ENCODE measurements at places on chromosomes 4 and X.

DNA sequence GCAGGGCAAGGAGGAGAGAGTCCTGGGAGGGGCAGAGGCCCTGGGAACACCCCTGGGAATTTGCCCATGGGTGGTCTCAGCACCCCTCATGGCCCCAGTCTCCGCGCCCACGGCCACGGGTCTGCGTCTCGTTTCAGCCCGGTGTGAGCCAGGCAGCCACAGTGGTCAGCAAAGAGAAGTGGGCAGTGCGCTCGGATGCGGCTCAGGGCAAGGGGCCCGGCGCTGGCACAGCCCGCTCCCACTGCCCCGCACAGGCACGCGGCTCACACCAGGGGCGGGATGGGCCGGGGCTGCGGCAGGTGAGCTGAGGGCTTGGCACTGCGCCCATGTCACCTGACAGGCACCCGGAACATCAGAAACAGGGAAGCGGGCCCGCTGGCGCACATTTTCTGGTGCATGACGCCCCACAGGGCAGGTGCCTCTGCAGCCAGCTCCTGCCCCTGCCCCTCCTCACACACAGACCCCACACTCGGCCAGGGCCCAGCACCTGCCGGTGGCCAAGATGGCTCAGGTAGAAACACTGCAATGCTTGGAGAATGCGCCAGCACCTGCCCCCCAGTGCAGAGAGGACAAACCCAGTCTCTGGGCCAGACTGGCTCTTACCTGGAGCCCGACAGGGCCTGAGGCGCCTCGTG lies 41.9 kb upstream of the MXD4 start:
- DNase-seq, result no peak

GRCh38 chr4:21884615-21885014 lies 64.0 kb downstream of the KCNIP4 start:
- DNase-seq, result no peak

DNA sequence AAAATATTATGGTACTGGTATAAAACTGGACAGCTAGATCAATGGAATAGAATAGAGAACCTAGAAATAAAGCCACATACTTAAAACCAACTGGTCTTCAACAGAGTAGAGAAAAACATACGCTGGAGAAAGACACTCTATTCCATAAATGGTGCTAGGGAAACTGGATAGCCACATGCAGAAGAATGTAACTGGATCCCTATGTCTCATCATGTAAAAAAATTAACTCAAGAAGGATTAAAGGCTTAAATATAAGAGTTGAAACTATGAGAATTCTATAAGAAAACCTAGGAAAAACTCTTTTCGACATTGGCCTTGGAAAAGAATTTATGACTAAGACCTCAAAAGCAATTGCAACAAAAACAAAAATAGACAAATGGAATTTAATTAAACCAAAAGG lies 114.6 kb downstream of the PCDH18 start:
- DNase-seq, result no peak

DNA sequence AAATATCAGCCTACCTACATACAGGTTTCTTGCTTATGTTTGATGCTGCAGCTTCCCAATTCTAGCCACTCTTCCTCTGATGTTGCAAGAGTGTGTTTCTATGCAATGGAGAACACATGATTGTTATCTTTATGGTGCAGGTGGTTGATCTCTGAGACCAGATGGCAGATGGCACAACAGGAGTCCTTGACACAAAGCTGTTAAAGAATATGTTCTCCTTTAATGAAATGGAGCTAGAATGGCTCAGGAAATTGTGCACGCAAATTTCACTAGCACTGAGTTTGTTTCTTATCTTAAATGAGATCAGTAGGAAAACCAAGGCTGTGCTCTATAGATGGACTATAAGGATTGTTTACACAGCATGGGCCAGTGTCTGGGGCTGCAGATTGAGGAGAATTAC lies 29.9 kb upstream of the TTC29 start:
- no peak for DNase-seq

DNA sequence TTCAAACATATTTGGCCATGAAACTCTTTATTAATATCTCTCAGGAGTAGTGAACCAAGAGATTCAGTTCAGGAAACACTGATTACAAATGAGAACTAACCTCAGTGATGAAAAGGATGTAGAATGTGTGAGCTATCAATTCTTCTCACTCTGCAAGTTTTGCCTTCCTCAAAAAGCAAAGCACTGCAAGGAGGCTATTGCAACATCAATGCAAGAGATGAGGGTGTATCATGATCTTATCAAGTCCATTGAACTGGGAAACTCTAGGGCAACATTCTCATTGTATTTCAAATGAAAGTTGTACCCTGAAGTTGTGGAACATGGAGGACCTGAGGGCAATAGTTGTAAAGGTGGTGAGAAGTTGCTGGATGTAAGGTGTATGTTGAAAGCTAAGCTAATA lies 56.4 kb upstream of the VEGFC start:
- no peak for DNase-seq

GRCh38 chr4:71978210-71978835 lies 53.5 kb upstream of the NPFFR2 start:
- DNase-seq, result no peak

DNA sequence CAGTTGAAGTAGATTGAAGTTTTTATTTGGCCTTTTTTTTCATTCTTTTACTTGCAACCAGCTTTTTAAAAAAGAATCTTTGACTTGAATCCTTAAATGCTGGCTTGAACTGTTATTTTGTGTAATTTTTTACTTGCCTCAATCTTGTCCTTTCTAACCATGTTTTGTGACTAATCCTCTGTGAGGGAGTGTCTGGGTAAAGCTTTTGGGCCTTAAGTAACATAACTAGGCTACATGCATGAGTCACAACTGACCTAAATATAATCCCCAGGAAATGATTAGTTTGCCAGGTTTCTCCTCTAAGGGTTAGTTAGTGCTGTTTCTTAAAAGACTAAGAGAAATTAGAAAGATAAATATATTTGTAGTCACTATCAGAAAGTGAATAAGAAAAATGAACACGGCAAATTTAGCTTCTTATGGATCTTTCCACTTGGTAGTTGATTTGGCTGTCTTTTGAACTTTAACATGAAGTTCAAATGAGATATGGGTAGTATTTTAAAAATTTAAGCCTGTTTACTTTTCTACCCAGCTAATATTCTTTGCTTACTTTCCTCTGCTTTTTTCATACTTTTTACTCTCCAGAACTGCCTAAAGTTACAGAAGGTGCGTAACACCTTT lies 13.0 kb downstream of the EXOC1 start:
- DNase-seq, result no peak

DNA sequence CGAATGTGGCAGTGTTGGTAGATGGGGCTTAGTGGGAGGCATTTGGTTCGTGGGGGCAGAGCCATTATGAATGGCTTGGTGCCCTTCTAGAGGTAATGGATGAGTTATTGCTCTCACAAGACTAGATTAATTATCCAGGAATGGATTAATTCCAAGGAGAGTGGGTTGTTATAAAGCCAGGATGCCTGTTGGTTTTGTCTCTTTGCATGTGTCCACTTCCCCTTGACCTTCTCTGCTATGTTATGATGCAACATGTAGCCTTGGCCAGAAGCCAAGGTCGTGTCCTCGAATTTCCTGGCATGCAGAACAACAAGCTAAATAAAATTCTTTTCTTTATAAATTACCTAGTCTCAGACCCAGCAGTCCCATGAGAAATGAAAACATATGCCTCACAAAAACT lies 111.2 kb upstream of the PLS3 start:
- peak; percentile 76 for DNase-seq

GRCh38 chr4:27524224-27524623 lies 663.6 kb downstream of the STIM2 start:
- DNase-seq, result no peak

DNA sequence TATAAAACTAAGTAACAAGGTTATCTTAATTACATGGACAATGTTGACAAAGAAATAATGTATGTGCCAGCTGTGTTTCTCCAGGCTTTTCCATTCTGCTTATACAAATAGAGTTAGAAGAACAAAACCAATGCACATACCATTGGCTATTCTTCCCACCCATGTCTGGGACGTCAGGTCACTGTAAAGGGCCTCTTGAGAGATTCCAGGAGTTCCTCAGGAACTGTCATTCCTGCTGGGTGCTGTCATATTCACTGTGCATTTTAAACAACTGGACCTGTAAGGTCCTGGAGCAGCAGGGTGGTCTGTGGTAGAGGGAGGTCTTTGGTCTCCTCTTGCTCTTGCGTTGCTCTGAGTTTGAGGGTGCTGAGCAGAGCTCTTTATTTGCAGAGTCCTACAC lies 74.6 kb upstream of the AP1S2 start:
- DNase-seq, result no peak

Data from right lobe of liver (tissue), 6 donors.